ENCODE measurements at places on chromosomes 4 and X. TPM values are rescaled to one million over a fixed set of nuclear protein-coding genes. Genes with fewer than 3 reads are reported as not detected.

DNA sequence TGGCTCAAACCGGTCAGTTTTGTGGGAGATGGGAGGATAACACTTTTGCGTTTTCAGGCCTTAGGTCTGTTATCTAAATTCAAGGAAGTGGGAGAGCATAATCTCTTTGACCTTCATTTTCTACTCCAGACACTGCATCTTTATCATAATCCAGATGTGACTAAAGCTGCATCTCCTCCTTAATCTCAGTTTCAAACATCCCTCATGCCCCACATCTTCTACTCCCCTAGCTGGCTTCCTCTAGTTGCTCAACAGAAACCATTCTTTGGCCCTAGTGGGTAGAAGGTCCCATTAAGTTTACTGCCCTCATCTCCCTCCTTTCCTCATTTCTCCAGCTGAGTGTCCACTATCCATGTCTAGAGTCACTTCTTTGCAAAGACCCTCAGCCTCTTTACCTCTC, 18.8 kb upstream of the RASL11B start:
- no peak for DNase-seq

DNA sequence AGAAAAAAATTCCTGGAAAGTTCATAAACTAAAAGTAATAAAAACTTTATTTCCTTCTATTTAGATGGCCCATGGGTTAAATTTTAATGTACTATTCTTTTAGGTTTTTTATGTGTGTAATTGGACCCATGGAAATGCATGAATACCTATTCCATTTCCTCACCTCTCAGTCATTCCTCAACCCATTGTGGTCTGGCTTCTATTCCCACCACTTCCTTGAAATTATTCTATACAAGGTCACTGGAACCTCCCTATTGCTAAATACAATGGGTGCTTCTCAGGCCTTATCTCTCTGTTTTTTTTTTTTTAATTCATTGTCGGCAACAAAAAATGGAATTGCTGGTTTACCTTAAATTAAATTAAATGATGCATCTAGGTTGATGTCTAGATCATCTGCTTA, 17.2 kb downstream of the SLC39A8 start:
- DNase-seq, result no peak

GRCh38 chr4:72496119-72496518, 72.9 kb downstream of the ADAMTS3 start:
- no peak for DNase-seq

DNA sequence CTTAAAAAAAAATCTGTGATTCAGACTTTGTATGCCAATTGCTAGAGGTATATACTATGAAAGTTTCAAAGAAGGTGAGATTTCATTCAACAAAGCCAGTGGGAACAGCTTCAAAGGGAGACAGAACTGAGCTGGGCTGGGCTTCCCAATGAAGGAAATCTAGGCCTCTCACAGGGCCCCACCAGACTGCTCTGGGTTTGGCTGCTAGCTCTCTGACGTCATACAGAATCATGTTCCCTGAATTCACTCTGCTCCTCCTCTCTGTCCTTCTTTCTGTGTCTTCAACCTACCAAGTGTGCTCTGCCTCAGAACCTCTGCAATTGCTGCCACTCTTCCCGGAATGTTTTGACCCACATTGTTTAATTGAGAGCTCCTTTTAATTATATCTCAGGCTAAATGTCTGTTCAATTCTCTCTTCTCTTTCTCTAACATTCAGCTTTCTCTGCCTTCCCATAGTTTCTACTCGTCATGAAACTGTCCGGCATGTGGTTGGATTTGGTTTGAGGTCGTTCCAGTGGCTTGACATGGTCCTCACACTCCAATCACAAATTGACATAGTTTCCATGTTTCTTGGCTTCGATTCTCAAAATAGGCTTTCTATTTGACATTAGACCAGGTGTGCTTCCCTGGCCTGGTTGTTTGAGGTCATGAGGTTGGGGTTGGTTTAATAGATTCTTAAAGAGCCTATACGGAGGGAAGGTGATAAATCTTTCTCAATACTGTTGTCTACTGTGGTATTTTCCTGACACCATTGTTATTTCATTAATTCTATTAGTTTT, 282.1 kb upstream of the EMCN start:
- DNase-seq, result no peak

GRCh38 chr4:59571805-59572430, 1628.2 kb upstream of the ADGRL3 start:
- no peak for DNase-seq

GRCh38 chr4:26060286-26060685, 146.3 kb downstream of the SMIM20 start:
- no peak for DNase-seq

DNA sequence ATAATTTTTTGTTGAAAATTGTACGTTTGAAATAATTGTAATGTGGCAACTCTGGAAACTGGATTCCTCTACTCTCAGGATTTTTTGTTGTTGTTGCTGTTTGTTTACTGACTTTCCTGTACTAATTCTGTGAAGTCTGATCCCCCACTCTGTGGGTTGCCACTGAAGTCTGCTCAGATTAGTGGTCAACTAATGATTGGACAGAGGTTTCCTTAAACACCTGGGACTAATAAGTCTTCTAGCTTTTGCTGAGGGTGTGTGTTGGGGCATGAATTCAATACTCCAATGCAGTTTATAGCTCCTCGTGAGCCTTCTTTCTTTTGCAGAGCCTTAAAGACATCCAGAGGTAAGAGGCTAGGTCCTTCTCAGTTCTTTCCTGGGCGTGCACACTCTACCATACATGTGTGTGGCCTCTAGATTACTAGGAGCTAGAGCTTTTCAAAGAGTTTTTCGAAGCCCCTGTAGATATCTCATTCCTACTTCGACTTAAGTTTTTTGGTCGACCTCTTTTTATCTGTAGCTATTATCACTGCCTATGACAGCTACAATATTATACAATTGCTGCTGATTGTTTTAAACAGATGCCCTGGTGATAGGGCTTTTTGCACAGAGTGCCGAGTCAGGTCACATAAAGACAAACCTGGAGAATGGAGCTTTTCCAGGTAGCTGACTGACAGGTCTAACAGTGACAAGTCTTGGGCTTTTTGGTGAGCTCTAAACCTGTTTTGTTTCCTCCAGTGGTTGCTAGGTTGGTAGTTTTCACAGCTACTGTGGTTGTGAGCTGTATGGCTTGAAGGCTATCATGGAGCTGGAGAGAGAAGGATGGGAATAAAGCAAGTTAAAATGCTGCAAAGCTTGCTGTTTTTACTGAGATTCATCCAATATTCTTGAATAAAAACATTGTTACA, 34.0 kb downstream of the BMP2K start:
- DNase-seq, result no peak

GRCh38 chr4:22416403-22416802, 99.5 kb downstream of the ADGRA3 start:
- no peak for DNase-seq

DNA sequence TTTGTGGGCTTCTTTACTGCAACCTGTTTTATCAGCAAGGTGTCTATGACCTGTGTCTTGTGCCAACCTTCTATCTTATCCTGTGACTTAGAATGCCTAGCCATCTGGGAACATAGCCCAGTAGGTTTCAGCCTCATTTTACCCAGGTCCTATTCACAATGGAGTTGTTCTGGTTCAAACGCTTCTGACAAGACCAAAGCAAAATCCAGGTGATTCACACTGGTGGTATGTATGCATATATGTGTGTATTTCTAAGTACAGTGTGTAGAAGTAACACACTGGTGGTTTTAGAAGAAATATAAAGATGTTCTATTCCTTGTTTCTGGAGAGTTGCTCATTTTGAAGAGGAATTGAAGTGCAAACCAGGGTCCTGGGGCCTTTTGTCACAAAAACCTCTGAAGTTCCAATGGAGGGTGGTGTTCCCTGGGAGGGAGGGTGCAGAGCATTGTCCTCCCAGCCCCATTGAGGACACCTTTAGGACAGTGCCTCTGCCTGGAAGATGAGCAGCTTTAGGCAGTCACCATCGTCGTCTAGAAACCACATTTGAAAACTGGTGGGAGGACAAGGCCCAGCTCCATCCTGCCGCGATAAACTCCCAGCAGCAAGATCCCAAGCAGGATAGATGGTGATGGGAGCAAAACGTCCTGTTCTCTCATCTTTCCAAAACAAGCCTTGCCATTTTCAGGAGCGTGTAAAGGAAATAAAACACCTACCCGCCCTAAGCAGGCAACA, 191.4 kb downstream of the TSPAN5 start:
- no peak for DNase-seq

GRCh38 chrX:14013054-14013453, 16.6 kb downstream of the GEMIN8 start:
- no peak for DNase-seq

DNA sequence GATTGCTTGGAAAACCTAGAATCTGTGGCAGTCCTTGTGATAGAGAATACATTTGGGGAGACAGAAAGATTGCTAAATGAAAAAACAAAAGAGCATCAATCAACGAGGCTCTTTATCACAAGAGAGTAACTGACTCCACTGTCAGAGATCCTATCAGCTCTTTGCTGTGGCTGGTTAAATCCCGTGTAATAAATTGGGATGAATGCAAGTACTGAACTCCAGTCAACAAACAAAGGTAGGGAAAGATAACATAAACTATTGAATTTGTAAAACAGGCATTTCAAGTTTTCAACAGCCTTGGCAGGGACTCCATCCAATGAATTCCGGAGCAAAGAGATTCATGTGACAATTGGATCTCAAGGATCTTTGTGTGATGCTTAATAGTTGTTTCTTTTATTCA, 21.3 kb downstream of the MMRN1 start:
- no peak for DNase-seq

DNA sequence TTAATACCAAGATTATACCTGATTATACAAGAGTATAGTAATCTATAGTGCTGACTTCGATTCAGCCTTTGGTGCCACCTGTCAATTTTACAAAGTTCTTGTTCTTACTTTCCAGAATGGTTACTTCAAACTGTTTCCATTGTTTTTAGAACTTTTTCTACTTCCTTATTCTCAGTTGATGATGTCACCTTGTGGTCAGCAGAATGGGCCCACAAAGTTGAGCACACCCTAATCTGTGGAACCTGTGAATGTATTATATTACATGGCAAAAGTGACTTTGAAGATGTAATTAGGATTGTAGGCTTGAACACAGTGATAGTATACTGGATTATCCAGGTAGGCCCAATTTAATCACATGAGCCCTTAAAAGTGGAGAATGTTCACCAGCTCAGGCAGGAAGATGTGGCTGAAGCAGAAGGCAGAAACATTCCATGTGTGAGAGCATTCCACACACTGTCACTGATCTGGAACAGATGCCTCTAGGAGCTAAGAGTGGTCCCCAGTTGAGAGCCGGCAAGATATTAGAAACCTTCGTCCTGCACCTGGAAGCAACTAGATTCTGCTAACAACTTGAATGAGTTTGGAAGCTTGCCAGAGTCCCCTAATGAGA, 6.3 kb upstream of the SGMS2 start:
- DNase-seq, result no peak

DNA sequence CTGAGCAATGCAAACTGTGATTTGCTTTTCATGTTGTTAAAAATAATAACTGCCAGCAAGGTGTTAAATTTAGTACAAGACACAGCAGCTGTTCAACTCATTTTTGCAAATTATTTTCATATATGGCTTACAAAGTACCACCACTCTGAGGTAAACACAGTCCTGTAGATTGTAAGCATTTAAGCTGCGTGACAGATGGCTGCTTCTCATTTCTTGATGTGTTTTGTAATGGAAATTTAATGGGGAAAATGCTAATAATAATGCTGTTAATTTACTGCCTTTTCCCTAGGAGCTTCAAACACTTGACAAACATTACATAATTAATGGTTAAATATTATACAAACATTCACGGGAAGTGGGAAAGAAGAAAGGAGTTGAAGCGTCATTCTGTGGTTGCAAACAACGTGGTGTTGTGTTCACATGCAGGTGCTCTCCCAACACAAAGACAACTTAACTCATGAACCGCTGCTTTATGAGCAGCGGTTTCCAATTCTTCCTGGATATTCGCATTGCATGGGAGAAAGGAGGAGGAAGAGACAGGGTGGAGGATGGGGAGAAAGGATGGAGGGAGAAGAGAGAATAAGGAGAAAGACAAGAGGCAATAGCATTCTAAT, 236.8 kb upstream of the VCX start:
- DNase-seq, result no peak

- no peak for DNase-seq
Observed at GRCh38 chrX:46278572-46278971, 266.6 kb downstream of the ZNF674 start.

DNA sequence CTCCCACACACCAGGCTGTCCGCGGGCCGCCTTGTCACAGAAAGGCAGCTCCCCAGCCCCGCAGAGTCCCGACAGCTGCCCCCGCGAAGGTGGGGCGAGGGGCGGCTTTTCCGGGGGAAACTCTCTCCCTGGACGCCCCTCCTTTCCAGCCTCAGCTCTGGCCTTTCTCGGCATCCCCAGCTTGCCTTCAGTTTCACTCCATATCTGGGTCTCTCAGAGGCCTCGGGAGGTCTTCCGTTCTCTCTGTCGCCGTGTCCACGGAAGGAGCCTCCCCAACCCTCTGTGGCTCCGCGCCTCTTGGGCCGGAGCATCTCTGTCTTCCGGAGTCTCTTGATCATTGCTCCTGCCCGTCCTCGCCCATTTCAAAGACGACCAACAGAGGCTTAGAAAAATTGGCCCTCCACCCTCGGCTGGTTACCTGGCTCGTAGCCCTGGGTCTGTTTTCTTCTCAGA, 6.1 kb upstream of the MSX1 start:
- DNase-seq, result peak; percentile 16

GRCh38 chr4:30719454-30720020, 632 bp upstream of the PCDH7 start:
- DNase-seq, result peak; percentile 67

GRCh38 chrX:13081395-13082205, 37.2 kb upstream of the FAM9C start:
- no peak for DNase-seq

DNA sequence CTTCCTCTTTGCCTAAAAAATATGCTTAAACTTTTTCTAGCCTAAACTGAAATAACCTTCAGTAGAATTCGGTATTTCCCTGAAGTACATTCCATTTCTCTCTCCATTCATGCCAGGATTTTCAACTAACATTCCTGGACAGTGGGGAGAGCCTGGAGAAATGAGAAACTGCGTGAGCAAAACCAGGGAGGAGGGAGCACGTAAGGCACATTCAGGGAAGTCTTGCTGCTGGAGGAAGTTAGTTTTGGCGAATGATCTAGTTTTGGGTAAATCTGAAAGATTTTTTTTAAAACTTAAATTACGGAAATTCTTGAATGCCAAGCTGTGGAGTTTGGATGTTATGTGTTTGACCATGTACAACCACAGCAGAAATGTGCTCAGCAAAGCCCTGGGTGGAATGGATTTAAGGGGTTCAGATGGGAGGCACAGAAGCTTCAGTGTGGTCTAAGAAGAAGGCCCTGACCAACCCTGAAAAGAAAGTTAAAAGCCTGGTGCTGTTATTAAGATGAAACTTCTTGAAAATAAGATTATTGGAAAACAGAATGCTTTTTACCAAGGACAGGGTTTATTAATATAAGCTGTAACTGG, 347.8 kb downstream of the ANK2 start:
- DNase-seq, result no peak

The MAGEB2 gene
- total RNA-seq, result not detected

The CITED1 gene
- 42.7 TPM for total RNA-seq

The HTR2C gene
- total RNA-seq, result not detected

The OCIAD2 gene
- total RNA-seq, result 66.7 TPM

The SMARCAD1 gene
- total RNA-seq, result 74.8 TPM

The VCX3B gene
- not detected for total RNA-seq

The PLK4 gene
- total RNA-seq, result 5.6 TPM

The SHOX gene
- 0.22 TPM for total RNA-seq

Data from glutamatergic neuron (in vitro differentiated cells).